Tongue (tissue), 3 donors: ENCODE measurements at places on chromosomes 11 and 22. TPM values are rescaled to one million over a fixed set of nuclear protein-coding genes. Genes with fewer than 3 reads are reported as not detected.

ARHGAP20 gene
- total RNA-seq: 5.5 TPM

CDC42EP1 gene
- 25.5 TPM for total RNA-seq

MOV10L1 gene
- total RNA-seq: 1.0 TPM

NRIP3 gene
- total RNA-seq: 0.62 TPM

ANKRD42 gene
- total RNA-seq: 5.8 TPM

AMPD3 gene
- 7.6 TPM for total RNA-seq

LMO1 gene
- total RNA-seq: 0.41 TPM

TIMM10B gene
- total RNA-seq: 28.9 TPM

IGSF9B gene
- total RNA-seq: 11.1 TPM

PLAAT5 gene
- 2.3 TPM for total RNA-seq

AP5B1 gene
- total RNA-seq: 4.6 TPM

OR2AT4 gene
- total RNA-seq: not detected

OR5P2 gene
- not detected for total RNA-seq

SSTR3 gene
- 0.10 TPM for total RNA-seq

NAA40 gene
- 12.1 TPM for total RNA-seq
